ENCODE measurements at places on chromosomes 3 and 15.

DNA sequence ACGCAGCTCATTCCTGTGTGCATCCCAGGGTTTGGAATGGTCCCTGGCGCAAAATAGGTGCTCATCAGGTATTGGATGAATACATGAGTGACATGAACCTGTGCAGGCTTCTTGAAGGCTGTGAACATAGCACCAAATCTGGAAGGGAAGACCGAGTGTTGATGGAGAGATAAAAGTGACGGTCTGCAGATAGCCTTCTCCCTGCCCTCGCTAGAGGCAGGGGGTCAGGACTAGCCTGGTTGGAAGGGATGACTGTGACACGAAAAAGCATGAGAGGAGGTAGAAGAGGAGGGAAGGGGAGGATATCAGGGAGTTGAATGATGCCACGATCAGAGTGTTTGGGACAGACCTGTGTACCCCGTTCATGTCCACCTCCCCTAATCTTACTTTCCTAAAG, 267.1 kb downstream of the XXYLT1 start:
- no peak for DNase-seq

DNA sequence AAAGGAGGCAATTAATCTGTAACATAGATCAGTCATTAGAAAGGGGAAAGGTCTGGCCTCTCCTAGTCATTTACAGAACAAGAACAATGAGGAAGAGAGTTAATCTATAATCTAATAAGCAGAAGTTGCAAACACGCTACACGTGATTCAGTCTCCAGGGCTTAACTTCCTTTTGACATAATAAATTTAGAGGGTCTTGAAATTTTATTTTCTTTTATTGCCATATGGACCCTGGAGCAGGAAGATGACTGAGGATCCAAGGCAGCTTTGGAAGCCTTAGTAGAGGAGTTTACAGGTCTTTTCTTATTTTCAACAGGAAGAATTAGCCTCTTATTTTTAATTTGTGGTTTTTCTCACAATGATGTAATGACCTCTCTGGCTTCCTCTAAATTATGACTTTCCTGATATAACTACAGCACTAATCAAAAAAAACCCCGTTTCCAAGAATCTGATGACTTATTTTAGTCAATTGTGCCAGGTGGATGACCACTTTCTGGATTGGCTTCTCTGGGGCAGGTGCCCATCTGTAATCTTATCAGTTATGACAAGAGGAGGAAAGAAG, 32.2 kb downstream of the ADGRG7 start:
- DNase-seq: no peak

DNA sequence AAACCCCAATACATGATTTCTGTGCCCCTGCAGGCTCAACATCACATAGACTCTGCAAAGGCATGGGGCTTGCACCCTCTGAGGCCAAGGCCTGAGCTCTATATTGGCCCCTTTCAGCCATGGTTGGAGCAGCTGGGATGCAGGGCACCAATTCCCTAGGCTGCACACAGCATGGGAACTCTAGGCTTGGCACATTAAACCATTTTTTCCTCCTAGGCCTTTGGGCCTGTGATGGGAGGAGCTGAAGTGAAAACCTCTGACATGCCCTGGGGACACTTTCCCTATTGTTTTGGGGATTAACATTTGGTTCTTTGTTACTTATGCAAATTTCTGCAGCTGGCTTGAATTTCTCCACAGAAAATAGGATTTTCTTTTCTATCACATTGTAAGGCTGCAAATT, 1629.5 kb downstream of the OTOL1 start:
- DNase-seq: no peak

DNA sequence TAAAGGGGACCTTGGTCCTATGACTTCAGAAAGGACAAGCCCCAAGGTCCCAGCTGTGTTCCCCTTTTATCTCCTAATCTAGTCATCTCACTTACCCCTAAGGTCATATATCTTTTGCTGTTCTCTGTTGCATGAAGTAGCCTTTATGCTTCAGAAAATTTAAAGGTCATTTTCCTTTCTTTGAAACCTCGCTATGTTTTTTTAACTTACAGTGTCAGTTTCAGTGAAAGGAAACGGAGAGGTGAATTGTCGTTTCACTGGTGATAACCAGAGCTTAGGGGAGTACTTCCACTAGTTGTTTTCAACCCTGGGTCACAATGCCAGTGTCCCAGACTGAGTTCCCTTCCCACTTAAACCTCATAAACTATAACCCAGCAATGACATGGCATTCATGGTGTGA, 357.4 kb downstream of the GAP43 start:
- no peak for DNase-seq

DNA sequence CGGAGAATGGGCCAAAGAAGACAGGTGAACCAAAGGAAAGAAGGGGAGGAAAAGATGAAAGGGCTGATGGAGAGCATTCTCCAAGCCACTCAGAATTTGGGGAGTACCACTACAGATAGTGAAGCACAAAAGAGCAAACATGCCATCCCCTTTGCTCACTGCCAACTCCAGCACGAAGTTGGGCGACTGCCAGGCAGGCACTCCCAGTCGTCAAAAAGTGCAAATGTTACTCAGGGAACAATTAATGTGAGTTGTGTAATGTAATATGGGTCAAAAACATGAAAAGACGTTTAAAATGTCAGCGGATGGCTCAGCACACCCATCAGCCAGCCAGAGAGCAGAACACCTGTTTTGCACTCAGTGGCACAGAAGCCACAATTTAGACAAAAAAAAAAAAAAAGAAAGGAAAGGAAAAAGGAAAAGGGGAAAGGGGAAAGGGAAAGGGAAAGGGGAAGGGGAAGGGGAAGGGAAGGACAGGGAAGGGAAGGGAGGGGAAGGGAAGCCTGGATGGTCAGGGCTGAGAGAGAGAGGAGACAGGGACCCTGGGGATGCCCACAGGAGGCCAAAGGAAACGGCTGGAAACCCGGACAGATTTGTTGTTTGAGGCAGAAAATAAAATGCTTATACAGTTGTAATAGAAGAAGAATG, 82.7 kb downstream of the COL8A1 start:
- no peak for DNase-seq

- DNase-seq: peak; percentile 69
Measured at GRCh38 chr15:68210821-68211655, 5.9 kb upstream of the CALML4 start.

DNA sequence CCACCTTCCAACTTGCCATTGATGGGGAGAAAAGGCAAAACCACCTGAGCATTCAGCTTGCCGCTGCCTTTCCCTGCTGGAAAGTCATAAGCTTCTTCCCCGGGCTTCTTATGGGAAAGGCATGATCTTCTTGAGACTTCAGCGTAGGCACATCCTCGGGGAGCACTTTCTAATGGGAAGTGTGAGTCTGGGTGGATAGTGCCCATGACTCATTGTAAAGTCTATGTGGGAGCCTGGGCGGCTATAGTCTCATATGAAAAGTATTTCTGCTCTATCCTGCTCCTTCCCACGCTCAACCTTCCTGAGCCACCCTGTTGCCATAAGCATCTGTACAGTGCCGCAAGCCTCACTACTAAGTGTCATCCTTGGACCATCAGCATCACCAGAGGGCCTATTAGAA, 309.9 kb upstream of the THBS1 start:
- no peak for DNase-seq

DNA sequence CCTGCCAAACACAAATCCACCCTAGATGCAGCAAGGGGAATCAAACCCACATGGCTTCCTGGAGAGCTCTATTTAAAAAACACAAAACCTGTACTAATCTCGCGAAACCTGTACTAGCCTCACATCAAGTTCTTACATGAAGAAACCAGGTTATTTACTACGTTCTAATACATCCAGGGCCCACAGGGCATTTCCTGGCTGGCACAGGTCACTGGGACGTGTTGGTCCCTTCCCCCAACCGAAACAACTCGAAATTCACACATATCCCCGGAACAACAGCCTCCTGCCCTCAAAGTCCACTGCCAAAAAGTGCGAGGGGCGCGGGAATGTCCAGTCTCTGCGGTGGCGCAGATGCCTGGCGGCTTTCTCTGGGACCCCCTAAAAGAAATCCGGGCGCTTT, 955 bp downstream of the CDCP1 start:
- no peak for DNase-seq
